ENCODE measurements at places on chromosomes 4 and X.
A peak's percentile ranks its signal among the peaks of the same experiment; 100 is the strongest.

DNA sequence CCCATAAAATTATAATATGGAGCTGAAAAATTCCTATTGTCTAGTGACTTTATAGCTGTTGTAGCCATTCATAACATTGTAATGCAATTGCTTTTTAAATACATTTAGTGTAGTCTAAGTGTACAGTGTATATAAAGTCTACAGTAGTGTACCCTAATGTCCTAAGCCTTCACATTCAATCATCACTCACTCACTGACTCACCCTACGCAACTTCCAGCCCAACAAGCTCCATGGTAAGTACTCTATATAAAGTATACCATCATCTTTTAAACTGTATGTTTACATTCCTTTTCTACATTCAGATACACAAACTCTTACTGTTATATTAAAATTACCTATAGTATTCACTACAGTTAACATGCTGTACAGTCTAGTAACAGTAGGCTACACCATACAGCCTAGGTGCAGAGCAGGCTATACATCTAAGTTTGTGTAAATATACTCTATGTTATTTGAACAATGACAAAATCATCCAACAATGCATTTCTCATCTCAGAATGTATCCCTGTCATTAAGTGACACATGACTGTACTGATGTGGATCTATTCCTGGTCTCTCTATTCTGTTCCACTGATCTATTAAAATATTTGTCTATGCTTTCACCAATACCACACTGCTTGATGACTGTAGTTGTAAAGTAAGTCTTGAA lies 33.7 kb downstream of the CLOCK start:
- DNase-seq, result no peak

DNA sequence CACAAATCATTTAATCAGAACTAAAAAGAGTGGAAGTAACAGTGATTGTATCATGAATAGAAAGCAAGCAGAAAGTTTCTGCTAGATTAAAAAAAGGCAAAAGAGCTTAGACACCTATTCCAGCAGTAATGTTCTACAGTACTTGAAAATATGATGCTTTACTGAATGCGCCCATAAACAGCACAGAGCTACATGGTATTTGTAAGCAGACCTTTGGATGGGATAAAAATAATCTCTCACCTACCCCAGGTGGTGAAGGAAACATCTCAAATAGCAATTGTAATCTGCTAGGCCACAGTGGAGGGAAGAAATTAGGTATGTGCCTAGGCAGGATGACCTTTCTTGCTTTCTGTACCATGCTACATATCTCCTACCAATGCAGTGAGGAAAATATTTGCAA lies 280.9 kb upstream of the PRKX start:
- DNase-seq, result no peak

DNA sequence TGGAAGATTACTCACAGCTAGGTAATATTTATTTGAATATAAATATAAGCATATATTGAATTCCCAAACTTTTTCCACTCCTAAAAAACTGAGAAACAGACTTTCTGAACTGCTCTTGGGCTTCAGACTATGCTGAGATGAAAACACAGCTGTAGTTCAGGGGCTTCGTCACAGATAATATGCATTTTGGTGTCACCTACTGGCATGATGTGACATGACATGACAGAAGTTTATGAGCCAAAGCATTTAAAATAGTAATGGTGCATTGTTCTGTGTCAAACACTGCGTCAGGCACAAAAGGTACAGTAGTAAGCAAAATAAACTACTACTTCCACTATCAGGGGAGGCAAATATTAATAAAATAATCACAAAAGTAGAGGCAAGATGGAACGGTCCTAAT lies 171.3 kb downstream of the BTC start:
- DNase-seq, result no peak

- no peak for DNase-seq
These were observed 171.4 kb downstream of the MSL3 start for GRCh38 chrX:11929476-11929875.

DNA sequence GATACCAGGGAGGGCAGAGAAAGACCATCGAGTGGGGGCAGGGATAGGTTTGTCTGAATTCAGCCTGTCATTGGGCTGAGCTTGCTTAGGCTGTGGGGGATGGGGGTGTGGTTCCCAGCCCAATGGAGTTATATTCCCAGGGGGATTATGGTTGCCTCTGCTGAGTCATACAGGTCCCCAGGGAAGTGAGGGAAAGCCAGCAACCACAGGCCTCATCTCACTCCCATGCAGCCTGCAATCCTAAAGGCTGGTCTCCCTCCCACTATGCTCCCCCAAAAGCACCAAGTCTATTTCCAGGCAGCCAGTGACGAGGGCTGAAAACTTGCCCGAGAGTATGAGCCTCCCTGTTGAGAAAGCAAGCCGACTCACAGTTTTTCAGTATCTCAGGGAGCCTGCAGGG lies 39.3 kb downstream of the AFM start:
- DNase-seq, result no peak

DNA sequence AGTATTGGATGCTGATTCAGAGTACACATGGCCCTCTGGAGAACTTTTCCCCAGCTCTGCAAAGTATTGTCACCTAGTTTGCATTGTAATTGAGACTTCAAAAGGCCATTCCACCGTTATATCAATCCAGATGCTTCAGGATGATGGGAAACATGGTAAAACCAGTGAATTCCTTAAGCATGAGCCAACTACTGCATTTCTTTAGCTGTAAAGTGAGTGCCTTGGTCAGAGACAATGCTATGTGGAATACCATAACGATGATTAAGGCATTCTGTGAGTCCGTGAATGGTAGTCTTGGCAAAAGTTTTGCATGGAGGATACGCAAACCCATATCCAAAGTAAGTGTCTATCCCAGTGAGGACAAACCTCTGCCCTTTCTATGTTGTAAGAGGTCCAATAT lies 355.2 kb downstream of the DCAF12L2 start:
- DNase-seq, result no peak

GRCh38 chrX:153400146-153401132 lies 711 bp downstream of the PNMA6E start:
- DNase-seq, result peak; percentile 39

GRCh38 chr4:119663160-119663788 lies 34.7 kb upstream of the PDE5A start:
- DNase-seq, result no peak

DNA sequence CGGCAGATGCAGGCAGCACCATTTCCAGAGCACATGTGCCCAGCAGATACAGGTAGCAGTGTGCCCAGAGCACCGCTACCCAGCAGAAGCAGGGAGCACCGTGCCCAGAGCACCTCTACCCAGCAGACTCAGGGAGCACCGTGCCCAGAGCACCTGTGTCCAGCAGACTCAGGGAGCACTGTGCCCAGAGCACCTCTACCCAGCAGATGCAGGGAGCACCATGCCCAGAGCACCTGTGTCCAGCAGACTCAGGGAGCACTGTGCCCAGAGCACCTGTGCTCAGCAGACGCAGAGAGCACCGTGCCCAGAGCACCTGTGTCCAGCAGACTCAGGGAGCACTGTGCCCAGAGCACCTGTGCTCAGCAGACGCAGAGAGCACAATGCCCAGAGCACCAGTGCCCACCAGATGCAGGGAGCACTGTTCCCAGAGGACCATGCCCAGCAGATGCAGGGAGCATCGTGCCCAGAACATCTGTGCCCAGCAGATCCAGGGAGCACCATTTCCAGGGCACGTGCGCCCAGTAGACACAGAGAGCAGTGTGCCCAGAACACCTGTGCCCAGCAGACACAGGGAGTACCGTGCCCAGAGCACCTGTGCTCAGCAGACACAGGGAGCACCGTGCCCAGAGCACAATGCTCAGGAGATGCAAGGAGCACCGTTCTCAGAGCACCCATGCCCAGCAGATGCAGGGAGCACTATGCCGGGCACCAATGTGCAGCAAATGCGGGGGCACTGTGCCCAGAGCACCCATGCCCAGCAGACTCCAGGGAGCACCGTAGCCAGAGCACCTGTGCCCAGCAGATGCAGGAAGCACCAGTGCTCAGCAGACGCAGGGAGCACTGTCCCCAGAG lies 236.4 kb downstream of the DHRSX start:
- DNase-seq, result no peak

DNA sequence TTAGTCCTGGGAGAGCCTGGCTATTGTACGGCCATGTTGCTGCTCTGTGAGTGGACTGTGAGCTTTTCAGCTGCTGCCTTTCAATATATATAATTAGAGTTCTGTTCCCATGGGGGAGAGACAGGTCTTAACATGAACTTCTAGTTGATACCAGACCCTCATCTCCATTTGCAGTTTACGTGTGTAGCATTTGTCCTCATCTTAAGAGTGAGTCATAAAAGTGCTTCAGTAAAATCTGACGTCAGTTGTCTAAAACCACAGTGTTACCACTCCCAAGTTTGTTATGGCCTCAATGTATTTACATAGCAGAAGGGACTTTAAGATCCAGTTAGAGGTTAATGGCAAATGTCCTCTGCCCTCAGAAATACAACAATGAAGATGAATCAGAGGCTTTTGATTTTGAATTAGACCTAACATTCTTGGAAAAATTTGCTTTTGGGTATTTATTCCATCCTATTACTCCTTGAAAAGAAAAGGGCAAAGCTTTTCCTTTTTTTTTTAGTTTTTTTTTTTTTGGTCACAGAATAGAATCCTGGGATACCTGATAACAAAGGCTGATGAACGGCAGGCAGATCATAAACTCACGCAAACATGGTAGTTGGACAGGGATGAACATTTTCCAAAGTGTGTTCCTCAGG lies 38.6 kb downstream of the PHOX2B start:
- no peak for DNase-seq

- DNase-seq, result no peak
These were observed 290.0 kb upstream of the DIAPH2 start for GRCh38 chrX:96394598-96394997.

DNA sequence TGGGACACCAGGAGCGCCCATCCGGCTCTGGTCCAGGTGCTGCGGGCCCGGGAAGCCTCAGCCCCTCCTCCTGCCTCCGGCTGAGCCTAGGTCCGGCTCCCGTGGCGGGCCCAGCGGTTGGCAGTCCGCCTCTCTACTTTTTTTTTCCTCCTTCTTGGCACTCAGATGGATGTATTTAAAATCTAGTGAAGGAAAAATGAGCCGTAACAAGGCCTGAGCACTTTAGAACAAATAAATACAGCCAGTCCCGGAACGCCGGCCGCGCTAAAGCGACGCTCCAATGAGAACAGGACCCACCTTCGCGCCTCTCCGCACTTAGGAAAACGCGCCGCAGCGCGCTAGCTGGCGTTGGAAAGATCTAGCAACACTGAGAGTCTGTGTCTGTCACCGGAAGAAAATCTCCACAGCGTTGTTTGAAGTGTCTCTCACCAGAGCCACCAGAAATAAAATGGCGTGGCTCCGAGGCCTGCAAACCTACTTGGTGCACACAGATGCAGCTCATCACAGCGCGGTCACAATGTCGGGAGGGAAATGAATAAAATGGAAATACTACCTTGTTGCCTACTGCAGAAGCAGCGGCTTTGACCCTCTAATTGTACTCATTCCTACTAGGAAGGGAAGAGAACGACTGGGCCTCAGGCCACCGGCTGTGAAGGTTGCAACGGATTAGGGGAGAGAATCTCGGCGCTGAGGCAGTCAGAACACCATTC lies 4.7 kb downstream of the NEUROG2 start:
- no peak for DNase-seq

DNA sequence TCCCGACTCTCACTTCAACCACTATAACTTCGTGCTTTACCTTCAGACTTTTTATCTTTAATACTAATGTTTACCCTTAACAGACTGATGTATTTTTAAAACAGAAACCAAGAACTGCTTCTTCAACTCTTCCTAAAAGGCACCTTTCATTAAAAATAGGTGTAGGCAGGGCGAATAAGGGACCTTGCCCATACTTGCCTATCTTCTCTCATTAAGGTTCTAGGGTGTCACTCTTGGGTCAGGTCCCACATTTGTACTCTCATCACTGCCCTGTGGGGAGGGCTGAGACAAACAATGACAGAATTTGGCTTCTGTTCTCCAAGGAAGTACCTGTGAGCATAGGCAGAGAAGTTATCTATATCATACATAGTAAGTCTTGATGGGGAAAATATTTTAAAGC lies 69.7 kb downstream of the ANKRD50 start:
- DNase-seq, result no peak

- DNase-seq, result peak; percentile 95
These were observed 56.2 kb upstream of the TADA2B start for GRCh38 chr4:6986781-6987587.

DNA sequence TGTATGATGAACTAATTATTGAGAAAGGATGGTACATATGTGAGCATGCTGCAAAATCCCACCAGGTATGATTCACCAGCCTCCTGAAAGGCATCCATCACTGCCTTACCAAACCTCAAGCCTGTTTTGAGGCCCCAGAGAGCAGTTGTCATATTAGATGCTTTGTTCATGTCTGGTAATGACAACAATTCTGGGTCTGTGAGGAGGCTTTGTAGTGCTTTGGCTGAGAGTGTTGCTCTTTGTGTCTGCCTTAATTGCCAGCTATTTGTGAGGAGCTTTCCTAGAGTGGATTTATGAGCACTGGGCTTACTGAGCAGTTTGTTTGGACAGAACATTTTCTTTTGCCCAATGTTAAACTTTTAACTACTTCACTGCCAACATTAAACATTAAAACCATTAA lies 69.2 kb downstream of the HEPH start:
- DNase-seq, result no peak

DNA sequence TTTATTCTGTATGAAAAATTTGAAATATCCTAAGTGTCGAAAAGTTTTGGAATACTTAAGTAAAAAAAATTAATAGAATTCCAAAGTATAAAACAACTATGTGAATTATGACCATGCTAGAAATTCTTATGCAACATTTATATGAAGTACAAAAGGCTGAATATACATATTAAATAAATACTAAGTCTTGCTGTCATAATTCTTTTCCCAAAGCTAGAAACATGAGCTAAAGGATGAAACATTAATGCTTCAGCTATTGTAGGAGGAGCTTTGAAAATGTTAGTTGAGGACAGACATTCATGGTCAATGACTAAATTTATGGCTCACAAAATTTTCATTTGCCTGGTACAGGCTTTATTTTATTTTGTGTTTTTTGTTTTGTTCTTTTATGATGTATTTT lies 207.3 kb downstream of the GABRB1 start:
- DNase-seq, result no peak

GRCh38 chrX:46624090-46624786 lies 50.7 kb downstream of the CHST7 start:
- no peak for DNase-seq

- DNase-seq, result no peak
These were observed 456.0 kb upstream of the SPANXN1 start for GRCh38 chrX:144791298-144791697.

DNA sequence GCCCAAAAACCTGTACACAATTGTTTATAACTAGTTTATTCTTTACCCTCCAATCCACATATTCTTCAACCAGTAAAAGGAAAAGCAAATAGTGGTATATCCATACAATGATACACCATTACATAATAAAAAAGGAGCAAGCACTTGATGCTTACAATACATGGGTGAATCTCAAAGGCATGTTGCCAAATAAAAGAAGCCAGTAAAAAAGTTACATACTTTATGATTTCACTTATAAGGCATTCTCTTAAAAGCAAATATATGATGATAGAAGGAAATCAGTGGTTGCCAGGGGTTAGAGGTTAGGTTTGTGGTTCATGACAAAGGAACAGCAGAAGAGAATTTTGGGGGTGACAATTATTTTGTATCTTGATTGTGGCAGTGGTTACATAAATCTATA lies 896.1 kb upstream of the LCORL start:
- no peak for DNase-seq

Measured in GM18507 (cell line).